ENCODE measurements at places on chromosomes 5 and 9.
A peak's percentile ranks its signal among the peaks of the same experiment; 100 is the strongest.

- no peak for DNase-seq
Measured at GRCh38 chr9:120830151-120830550, 12.6 kb downstream of the PSMD5 start.

- no peak for DNase-seq
Measured at GRCh38 chr9:18568973-18569372, 95.0 kb downstream of the ADAMTSL1 start.

DNA sequence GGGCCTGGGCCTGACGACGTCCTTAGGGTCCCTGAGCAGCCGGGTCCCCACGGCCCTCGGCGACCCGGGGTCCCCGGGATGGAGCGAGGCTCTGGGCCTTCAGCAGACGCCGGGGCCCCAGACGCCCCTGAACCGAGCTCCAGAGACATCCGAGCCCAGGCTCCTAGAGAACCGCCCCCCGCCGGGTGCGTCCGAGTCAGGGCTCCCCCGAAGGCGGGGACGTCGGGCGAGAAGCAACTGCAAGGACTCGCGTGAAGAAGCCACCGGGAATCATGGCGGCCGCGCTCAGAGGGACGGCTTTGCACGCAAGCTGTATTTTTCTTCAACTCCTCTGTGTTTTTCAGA lies 25.5 kb downstream of the IRX4 start:
- no peak for DNase-seq

GRCh38 chr9:19232823-19233194 lies 2.3 kb downstream of the DENND4C start:
- DNase-seq, result no peak

GRCh38 chr9:84435902-84436301 lies 95.3 kb upstream of the SLC28A3 start:
- no peak for DNase-seq

DNA sequence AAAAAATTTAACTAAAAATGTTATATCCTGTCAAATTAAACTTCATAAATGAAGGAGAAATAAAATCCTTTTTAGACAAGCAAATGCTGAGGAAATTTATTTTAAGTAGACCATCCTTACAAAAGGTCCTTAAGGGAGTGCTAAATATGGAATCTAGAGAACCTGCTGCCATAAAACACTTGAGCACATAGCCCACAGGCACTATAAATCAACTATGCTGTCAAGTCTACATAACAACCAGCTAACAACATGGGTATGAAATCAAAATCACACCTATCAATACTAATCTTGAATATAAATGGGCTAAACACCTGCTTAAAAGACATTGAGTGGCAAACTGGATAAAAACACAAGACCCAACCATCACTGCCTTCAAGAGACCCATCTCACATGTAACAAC lies 15.1 kb upstream of the PRSS3 start:
- DNase-seq, result no peak

GRCh38 chr5:173231996-173232498 lies 3.0 kb downstream of the NKX2-5 start:
- DNase-seq, result no peak

DNA sequence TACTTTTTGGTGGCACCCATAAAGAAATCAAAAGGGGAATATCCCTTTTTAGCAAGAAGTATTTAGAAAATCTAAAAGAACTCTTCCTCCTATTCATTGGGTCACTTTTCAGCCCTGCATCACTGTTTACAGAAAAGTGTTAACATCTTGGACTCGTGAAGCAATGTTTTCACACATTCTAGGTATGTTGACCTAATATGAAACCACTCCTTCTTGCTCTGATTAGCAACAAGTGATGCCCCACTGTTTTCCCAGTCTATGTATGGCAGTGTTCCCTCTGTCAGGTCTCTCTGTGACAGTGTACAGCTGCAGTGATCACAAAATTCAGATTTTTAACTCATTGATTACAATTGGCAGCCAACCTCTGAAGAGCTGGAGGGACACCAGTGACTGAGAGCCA lies 148.2 kb upstream of the SLC12A2 start:
- DNase-seq, result no peak

GRCh38 chr5:35114698-35115097 lies 66.9 kb upstream of the AGXT2 start:
- DNase-seq, result no peak

DNA sequence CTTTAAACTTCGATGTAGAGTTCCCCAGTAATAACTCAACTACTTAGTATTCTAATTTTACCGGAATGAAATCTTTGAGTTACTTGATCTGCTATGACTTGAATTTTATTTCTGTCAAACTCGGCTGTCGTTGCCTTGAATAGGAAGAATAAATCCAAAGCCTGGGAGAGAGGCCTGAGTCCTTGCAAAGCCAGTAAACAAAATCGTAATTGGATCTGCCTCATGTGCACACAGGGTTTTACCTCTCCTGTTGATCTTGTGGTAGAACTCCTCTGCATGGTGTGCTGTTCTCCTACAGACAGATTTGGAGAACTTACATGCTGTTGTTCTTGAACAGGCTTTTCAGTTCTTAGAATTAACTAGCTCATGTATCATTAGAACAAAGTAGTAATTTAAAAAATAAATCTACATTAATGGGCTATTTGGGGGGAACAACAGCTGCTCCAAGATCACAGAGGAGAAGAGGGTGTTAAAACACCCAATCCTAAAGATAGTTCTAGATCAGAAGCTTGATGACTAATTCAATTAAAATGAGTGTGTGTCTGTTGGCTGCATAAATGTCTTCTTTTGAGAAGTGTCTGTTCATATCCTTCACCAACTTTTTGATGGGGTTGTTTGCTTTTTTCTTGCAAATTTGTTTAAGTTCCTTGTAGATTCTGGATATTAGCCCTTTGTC lies 28.9 kb downstream of the HSPB3 start:
- DNase-seq, result no peak

- no peak for DNase-seq
Measured at GRCh38 chr9:12633016-12633765, 60.0 kb upstream of the TYRP1 start.

DNA sequence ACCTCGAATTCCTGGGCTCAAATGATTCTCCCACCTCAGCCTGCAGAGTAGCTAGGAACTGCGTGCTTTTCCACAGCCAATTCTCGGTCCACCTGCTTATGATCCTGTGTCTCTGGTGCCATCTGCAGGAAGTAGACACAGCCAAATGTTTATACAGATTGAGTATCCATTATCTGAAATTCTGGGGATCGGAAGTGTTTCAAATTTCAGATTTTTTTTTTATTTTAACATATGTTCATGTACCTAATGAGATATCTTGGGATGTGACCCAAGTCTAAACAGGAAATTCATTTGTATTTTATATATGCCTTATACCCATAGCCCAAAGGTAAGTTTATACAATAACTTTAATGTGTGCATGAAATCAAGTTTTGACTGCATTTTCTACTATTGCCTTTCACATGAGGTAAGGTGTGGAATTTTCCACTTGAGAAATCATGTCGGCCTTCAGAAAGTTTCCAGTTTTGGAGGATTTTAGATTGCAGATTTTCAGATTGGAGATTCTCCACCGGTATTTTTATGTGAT lies 89.5 kb downstream of the ESM1 start:
- no peak for DNase-seq

DNA sequence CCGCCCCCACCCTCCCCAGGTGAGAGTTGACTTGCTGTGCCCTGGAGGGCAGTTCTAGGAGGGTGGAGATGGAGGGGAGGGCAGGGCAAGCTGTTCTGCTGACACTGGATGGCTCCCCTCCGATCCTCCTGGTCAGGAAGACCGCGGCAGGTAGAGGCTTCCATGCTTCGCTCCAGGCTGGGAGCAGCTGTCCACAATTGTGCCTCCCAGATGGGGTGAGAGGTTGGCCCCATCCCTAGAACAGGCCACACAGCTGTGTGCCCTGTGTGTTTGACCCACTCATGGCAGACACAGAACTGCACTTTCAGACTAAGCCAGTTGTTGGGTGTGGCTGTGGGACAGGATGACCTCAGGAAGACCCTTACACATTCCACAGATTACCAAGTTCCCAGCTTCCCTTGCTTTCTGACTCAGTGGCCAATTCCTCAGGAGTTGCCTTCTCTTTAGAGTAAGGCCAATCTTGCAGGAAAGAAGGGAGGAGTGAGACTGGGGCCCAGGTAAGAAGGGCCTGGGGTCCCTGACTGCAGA lies 72.1 kb upstream of the HSPA9 start:
- DNase-seq, result no peak

DNA sequence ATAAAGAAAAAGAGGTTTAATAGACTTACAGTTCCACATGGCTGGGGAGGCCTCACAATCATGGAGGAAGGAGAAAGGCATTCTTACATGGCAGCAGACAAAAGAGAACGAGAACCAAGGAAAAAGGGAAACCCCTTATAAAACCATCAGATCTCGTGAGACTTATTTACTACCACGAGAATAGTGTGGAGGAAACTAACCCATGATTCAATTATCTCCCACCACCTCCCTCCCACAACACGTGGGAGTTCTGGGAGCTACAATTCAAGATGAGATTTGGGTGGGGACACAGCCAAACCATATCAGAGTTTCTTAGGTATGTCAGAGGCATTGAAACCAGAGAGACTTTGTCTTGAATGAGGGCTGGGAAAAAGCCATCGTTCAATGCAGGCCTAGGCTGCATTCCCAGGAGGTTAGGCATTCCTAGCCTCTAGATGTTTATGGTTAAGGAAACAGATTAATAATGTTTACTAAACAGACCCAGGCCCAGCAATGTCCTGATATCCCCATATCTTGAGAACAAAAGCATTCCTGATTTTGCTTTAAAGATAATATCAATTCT lies 7.5 kb upstream of the PAIP1 start:
- no peak for DNase-seq

GRCh38 chr5:143434261-143435209 lies 31.0 kb upstream of the NR3C1 start:
- DNase-seq, result peak; percentile 68

DNA sequence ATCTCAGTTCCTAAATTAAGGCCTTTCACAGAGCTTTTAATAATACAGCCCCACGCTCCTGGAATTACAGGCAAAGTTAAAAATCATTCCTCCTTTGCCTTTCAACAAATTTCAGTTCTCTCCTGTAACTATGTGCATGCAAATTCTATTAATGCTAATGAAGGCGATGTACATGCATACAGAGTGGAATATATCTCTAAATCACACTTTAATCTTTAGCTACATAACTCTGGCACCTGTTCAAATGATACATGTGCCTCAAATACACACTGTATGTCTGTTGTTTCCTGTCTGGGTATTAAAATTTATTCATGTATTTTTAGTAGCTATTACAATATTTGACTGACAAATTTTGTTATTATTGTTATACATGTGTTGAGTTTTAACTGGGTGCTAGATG lies 30.8 kb downstream of the CETN3 start:
- no peak for DNase-seq

- DNase-seq, result no peak
Measured at GRCh38 chr5:147487031-147487750, 22.7 kb downstream of the DPYSL3 start.

DNA sequence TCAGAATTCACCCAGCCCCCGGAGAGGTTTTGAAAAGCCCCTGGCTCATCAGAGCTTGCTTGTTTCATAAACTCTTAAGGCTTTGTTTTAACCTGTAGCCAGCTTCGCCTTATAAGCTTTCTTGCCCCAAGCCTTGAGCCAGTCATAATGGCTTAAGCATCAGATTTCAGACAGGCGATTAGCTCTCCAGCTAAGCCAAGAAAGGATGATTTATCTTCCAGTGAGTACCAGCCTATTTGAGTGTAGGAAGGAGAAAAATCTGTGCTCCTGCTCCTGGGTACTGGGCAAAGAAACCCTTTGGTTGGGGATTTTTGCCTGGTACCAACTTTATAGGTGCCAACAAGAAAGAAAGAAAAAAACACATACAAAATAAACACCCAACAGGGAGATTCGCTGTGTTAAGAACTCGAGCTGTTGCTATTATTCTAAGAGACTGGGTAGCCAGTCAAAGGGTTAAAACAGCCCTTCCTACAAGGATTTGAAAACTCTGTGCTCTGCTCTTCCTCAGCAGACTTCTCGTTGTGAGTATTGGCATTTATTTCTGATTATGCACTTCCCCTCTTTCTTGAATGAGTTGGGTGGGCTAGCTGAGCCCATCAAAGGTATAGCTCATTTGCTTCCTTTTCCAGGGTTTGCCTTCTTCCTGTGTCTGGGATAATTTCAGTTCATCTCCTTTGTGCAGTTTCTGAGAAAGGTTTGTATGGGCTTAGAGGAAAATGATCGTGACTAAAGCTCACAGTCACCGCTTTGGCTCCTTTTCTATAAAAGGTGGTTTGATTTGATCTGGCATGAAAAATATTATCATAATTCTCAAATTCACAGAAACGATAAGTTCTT lies 157.2 kb upstream of the DMRT1 start:
- no peak for DNase-seq

DNA sequence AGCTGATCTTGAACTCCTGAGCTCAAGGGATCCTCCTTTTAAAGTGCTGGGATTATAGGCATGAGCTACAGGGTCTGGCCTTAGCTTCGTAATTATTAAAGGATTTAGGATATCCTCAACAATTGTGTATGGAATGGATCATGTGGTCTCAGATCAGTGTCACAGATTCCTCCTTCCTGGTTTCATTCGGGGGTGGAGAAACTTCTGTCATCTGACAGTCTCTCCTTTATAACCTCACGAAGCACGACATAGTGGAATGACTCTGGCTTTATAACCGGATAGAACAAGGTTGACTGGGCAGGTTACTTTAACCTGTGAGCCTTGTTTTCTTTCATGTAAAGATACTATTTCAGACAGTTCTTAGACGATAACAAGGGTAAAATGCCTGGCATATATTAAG lies 4.4 kb upstream of the GNG10 start:
- no peak for DNase-seq

GRCh38 chr5:157245886-157246285 lies 20.0 kb upstream of the CYFIP2 start:
- no peak for DNase-seq

- no peak for DNase-seq
Measured at GRCh38 chr9:21576331-21577189, 94.4 kb upstream of the IFNE start.

DNA sequence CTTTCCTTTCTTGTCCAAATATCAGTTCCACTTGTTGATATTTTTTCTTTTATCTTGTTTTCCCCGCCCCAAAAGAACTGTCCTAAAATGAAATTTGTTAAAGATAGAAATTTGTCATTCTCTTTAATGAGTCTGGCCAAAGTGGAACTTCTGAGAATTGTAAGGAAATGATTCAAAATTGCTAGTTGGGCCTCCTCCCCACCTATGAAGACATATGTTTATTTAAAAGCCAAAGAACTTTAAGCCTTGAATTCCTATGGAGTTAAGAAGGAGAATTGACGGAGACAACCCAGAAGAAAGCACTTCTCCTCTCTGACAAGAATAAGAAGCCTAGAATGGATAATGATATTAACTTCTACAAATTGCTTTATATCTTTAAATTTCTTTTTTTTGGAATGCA lies 59.1 kb upstream of the ALDH1A1 start:
- DNase-seq, result no peak

Data from activated CD8-positive, alpha-beta memory T cell treated with anti-CD3 and anti-CD28 coated beads, Interleukin-2, amount 50 U/mL, for 48 hours (primary cell).